ENCODE measurements at places on chromosomes 3 and 15. TPM values are rescaled to one million over a fixed set of nuclear protein-coding genes. Genes with fewer than 3 reads are reported as not detected.

Gene OSTN
- polyA plus RNA-seq = not detected

Gene LOXL1
- 1.9 TPM for polyA plus RNA-seq

Gene HIGD2B
- not detected for polyA plus RNA-seq

Gene TM6SF1
- 0.16 TPM for polyA plus RNA-seq

Gene PAK6
- polyA plus RNA-seq = 32.4 TPM

Gene GOLGA6A
- 0.50 TPM for polyA plus RNA-seq

Gene PLSCR5
- 0.37 TPM for polyA plus RNA-seq

Gene GRAMD1C
- polyA plus RNA-seq = 31.0 TPM

Gene UPK1B
- polyA plus RNA-seq = not detected

Gene CHST13
- not detected for polyA plus RNA-seq

Gene DOCK3
- 18.7 TPM for polyA plus RNA-seq

Gene KNG1
- polyA plus RNA-seq = not detected

Gene ECE2
- 0.42 TPM for polyA plus RNA-seq

Gene NPAP1
- 0.40 TPM for polyA plus RNA-seq

Gene GRK7
- polyA plus RNA-seq = 0.16 TPM

Gene RASGRP1
- 3.1 TPM for polyA plus RNA-seq

Gene TLR9
- polyA plus RNA-seq = not detected

Gene SOX14
- not detected for polyA plus RNA-seq

Gene CTDSPL
- 15.4 TPM for polyA plus RNA-seq

Gene ZNF385D
- 3.4 TPM for polyA plus RNA-seq

Gene NDN
- polyA plus RNA-seq = 582 TPM

Gene GOLGA6L10
- 7.9 TPM for polyA plus RNA-seq

Gene PPP1R14D
- polyA plus RNA-seq = not detected

Gene ARHGEF26
- 5.7 TPM for polyA plus RNA-seq

Gene STAB1
- polyA plus RNA-seq = 0.50 TPM

Gene C3orf22
- not detected for polyA plus RNA-seq

Gene CSTA
- not detected for polyA plus RNA-seq

Gene UQCC5
- polyA plus RNA-seq = 5.2 TPM

Gene IL20RB
- polyA plus RNA-seq = 2.0 TPM

Gene GOLGA8G
- not detected for polyA plus RNA-seq

Gene TMEM108
- 2.9 TPM for polyA plus RNA-seq

Gene CYP8B1
- not detected for polyA plus RNA-seq

Gene CKMT1B
- 23.2 TPM for polyA plus RNA-seq

Data from neural cell (in vitro differentiated cells).